Stimulated activated CD8-positive, alpha-beta memory T cell treated with anti-CD3 and anti-CD28 coated beads, Interleukin-4, amount 100 ng/mL, for 1 hour (primary cell): ENCODE measurements at places on chromosomes 16 and 17.

GRCh38 chr16:85422632-85423550, 190.2 kb upstream of the GSE1 start:
- no peak for DNase-seq

GRCh38 chr16:87248714-87249113, 68.5 kb downstream of the C16orf95 start:
- no peak for DNase-seq

DNA sequence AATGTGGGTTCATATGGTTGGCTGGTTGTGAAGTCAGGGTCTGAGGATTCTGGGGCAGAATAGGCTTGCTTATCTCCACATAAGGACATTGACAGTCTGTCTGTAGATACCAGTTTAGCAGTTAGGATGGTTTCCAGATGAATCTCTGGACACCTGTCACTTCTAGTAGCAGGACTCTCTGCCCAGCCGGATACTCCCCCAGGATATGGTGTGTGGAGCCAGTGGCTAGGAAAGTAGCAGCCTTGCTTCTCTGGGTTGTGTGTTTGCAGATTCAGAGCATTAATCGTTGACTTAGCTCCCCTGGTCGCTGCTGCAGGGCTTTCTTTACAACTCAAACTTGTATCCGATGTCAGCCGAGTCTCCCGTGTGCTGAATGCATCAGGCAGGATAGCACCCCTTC, 45.2 kb downstream of the CLEC16A start:
- DNase-seq: no peak

DNA sequence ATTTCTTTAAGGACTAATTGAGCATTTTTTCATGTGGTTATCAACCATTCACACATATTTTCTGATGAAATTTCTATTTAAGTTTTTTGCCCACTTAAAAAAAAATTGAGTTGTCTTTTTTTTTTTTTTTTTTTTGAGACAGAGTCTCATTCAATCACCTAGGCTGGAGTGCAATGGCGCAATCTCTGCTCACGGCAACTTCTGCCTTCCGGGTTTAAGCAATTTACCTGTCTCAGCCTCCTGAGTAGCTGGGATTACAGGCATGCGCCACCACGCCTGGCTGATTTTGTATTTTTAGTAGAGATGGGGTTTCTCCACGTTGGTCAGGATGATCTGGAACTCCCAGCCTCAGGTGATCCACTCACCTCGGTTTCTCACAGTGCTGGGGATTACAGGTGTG, 34.3 kb downstream of the RAB11FIP3 start:
- no peak for DNase-seq

DNA sequence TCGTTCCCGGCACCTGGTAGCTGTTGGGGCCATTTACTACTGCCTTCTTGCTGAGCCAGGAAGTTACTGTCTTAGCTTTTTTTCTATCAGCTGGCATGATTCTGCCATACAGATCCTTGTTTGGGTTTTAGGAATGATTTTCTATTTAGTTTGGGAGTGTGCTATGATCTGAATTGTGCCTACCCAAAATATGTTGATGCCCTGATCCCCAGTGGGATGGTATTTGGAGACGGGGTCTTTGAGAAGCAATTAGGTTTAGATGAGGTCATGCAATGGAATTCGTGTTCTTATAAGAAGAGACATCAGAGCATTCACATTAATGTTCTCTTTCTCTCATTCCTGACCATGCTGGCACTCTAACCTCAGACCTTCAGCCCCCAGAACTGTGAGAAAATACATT, 59.4 kb upstream of the HS3ST2 start:
- DNase-seq: no peak

GRCh38 chr17:43979011-43979410, 25.3 kb upstream of the PYY start:
- DNase-seq: no peak

- no peak for DNase-seq
Measured at GRCh38 chr17:77746896-77747554, 211.5 kb upstream of the TNRC6C start.

DNA sequence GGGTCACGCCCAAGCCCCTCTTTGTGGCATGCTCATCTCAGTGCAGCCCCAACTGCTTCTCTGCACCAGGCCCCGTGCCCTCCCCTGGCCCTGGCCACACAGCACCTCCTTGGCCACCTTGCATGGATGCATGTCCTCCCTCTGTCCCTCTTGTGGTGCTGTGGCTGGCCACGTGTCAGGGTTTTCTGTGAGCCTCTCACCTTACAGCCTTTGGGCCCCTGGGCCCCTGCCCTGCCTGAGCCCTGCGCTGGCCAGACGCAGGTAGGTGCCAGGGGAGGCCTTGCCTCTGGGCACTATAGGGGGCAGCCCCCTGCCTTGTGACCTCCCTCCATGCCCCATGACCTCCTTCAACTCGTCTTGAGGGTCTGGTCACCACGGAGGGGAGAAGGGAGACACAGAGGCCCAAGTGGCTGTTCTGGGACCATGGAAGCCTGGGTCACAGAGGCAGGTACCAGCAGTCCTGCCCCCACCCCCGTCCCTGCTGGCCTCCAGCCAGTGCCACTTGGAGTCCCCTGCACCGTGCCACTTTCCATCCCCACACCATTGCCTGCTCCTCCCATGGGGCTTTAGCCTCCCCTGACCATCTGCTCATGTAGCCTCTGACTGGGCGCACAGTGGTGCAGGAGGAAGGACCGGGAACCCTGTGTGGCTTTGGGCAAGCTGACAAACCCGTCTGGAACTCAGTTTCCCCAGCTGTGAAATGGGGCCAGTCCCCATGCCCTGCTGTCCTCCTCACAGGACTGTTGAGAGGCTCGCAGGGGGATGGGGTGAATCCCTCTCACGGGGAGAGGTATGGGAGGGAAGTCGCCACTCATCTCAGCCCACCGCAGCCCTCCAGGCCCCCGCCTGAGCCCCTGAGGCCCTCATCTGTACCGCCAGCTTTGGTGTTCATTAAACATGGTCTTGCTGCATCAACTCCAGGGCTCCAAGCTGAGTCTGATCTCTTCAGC, 11.5 kb upstream of the ATP6V0C start:
- DNase-seq: no peak

DNA sequence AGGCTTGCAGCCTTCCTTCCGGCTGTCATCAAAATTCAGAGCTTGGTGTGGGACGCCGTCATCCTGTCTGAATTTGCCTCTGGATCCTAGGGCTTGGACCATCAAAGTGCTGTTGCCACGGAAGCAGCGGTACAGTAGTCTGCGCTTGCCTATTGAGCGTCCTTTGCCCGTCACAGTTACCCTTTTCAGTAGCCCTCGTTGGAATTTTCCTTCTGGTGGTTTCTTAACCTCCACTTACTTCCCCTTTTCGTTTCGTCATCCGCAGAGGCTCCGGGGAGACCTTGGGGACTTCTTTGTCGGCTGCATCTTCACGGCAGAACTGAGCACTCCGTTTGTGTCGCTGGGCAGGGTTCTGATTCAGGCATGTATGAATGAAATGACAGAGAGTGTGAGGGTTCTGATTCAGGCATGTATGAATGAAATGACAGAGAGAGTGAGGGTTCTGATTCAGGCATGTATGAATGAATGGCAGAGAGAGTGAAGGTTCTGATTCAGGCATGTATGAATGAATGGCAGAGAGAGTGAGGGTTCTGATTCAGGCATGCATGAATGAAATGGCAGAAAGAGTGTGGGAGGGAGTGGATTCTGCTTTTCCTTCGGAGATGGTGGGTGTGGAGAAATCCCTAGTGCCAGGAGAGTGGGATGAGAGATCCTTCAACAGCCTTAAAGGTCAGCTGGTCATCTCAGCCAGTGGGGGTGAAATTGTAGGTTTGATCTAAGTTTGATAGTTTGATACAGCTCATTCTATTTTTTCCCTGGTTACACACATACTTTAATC, 8.0 kb downstream of the TLCD3A start:
- DNase-seq: no peak

DNA sequence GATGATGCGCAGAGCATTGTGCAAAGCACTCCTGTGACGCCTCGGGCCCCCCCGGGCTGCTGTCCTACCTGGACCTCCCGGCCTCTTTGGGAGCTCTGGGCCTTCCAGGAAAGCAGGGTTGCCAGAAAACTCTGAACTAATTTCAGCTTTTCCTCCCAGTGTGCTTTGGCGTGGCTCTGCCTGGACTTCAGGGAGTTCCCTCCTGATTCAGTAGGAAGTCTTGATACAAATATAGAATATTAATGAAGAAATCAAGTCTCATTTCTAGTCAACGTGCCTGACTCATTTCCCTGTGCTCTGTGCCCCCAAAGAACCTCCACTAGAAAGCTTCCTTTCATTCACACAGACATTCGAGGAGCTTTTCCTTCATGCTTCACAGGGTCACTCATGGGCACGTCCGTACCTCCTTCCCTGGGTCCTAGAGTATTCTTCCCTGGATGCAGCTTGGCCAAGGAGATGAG, 84.0 kb upstream of the NOL11 start:
- no peak for DNase-seq

DNA sequence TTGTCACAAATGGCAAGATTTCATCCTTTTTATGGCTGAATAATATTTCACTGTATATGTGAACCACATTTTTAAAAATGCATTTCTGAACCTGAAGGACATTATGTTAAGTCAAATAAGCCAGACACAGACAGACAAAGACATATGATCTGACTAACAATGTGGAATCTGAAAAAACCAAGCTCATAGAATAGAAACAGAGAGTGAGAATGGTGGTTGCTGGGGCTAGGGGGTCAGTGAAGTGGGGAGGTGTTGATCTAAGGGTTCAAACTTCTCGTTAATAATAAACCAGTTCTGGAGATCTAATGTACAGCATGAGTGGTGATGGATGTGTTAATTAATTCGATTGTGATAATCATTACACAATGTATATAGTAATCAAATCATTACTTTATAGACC, 475.1 kb downstream of the WWOX start:
- no peak for DNase-seq

GRCh38 chr16:23333831-23334456, 31.8 kb downstream of the SCNN1B start:
- no peak for DNase-seq

DNA sequence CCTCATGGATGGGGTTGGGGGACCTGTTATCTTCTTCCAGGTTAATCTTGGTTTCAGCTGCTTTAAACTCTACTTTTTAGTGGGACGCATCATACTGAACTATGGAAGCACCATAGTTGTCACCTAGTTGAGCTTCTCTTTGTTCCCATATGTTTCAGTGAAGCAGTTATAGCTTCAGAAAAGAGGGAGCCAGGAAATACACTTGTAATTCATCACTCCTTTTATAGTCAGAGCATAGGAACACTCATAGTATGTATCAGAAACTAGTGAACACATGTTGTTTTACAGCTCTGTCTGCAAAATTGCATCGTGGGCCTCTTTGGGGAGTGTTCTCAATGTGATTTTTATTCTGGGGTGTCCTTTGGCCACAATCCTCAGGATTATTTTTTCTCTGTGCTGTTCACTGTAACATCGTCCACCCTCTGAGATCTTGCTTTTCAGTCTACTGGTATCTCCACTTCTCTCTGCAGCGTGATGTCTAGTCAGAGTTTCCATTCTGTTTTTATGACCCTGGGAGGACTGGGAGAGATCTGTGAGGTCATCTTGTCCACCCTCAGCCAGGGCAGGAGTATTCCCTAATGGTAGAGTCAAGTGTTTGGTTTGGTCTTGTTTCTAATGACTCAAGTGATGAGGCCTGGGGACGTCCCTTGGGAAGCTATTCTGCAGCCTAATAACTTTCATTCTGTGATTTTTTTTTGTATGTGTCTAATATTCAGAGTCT, 585.4 kb downstream of the WWOX start:
- DNase-seq: no peak

DNA sequence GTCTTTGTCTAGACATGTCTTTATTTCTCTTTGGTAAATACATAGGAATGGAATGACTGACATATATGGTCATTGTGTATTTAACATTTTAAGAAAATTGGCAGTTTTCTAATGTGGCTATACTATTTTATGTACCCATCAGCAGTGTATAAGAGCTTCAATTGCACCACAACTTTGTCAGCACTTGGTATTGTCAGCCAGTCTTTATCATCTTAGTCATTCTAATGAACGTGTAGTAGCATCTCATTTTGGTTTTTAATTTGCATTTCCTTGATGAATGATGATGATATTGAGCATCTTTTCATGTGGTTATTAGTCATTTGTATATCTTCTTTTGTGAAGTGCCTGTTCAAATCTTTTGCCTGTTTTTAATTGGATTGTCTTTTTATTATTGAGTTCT, 239.3 kb downstream of the CEP112 start:
- DNase-seq: no peak

GRCh38 chr17:21452377-21453143, 76.4 kb downstream of the KCNJ12 start:
- DNase-seq: no peak

DNA sequence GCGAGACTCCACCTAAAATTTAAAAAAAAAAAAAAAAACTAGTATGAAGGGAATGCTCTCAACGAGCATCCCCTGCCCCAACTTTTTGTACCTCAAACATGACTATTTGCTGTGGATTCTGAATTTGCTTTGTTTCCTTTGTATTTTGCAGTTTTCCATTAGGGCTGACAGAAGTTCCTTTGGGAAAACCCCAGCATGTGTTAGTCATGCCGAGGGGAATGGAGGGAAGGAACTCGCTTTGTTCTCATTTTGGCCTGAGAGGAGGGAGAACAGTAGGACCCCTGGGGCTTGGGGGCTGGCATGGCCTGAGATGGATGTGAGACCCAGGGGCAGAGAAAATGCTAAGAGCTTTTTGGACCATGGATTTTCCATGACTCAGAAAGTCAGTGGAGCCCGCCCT, 20.5 kb downstream of the KRT9 start:
- no peak for DNase-seq

GRCh38 chr16:31002862-31003341, 7.5 kb downstream of the STX1B start:
- no peak for DNase-seq

- no peak for DNase-seq
Measured at GRCh38 chr16:75304521-75305363, 53.3 kb upstream of the BCAR1 start.

DNA sequence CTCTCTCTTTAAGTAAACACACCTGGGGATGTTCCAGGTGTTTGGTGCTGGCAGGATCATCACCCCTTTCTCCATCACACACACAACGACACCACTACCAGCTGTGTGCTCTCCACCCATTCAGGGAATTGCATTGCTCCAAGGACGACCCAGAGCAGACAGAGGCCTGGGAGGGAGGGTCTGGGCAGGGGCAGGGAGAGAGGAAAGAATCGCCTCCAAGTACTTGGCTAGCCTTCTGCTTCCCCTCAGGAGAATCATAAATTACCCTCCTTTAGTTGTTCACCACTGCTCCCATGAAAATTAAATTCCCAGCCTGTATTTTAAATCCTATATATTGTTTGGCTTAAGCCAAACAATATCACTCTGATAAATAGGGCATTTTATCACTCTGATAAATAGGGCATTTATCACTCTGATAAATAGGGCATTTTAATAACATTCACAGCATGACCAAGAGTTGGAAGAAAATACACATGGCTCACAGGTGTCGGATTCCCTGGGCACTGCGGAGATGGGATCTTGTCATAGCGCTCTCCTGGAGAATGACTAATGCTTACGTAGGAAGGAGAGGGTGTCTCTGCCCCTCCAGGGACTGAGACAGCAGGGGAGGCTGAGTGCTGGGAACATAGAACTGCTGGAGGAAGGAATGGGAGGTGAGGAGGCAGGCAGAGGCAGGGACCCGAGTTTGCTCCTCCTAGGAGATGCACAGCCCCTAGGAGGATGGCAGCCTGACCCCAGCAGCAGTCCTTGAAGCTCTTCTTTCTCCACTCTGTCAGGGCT, 673.6 kb downstream of the HS3ST4 start:
- no peak for DNase-seq
